Stimulated activated naive CD4-positive, alpha-beta T cell treated with Interleukin-2 at 50 U/mL for 16 hours (primary cell): ENCODE measurements at places on chromosomes 6 and 20.

DNA sequence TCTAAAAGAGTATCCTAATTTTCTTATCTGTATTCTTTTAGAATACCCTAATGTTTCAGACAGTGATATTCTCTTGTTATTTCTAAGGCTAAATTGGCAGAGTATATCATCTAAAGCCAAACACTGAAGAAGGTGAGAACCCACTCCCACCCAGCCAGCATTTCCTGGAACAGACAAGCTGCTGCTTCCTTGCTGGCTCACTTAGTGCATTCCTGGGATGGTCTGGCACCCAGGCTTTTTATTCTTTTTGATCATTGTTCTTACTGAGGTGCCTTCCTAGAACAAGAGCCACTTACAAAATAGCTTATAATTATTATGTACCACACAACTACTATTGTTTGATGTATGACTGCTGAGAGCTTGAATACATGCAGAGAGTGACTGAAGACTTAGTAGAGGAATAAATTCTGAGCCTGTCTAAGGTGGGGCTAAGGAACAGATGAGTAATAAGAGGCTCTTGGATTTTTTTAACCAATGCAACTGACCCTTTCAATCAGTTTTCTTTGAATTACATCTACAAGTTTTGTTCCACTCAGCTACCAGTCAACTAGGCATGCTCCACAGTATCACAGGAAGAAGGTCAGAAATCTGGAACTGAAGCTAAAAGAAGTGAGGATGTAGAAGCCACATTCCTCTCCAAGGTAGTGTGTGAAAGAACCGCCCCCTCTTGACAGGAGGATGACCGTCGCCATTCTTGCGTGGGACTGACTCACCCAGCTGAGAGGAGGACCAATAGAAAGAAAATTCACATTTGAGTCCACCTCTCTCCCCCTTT, 30.1 kb downstream of the PRPH2 start:
- DNase-seq, result no peak

DNA sequence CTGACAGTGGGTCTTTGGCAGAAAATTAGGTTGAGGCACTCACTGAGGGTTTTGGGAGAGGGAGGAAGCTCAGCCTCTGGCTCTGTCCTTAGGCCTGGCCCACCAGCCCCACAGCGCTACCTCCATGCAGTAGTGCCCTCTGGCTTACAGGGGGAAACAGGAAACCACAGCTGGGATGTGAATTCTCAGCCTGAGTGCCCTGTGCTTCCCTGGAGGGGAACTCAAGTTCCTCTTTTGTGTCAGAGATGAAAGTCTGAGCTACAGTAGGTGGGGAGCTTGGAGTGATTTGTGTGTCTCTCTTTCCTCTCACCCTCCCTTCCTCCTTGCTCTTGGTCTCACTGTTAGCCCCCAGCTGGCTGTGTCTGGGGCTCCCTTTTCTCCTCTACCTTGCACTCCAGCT, 48.2 kb upstream of the BLCAP start:
- no peak for DNase-seq

DNA sequence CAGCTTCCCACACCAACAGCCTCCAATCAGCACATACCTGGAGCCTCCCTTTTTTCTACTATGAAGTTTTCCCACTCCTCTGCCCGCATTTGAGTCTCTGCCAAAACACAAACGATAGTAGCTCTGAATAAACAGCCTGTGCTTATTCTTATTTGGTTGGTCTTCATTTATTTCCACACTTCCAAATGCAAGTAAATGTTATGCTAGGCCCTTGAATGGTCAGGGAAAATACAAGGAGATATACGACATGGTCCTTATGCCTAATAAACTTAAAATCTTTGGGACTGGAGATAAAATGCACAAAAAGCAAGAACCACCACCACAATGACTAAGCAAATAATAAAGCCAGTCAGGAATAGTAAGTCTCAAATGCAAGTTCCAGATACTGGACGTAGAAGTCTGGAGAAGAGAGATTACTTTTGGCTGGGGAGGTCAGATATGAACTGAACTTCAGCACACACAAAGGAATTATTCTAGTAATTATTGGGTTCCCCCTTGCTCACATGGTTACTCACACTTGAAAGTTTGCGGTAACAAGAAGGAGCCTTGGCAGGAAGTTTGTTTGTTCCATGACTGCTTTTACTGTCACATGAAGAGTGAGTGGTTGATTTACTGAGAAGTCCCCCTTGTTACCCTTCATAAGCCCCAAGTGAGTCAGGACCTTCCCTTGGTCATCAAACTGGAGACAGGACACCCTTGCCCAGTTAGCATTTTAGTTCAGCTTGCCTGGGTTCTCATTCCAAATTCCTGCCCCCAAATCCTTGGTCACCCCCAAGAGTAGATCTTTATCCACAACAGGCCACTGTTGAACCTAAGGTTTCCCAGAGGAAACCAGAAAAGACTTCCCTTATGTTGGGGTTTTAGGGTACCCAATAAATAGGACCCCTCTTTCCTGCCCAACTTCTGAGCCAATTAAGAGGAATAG, 511.2 kb upstream of the JARID2 start:
- DNase-seq, result peak; percentile 36

GRCh38 chr20:14451458-14451857, 114.0 kb upstream of the FLRT3 start:
- DNase-seq, result no peak
